ENCODE measurements at places on chromosomes 6 and 20.

GRCh38 chr20:53205046-53205445 lies 232.9 kb downstream of the TSHZ2 start:
- DNase-seq = no peak

- no peak for DNase-seq
Measured at GRCh38 chr6:15689586-15690482, 27.0 kb upstream of the DTNBP1 start.

DNA sequence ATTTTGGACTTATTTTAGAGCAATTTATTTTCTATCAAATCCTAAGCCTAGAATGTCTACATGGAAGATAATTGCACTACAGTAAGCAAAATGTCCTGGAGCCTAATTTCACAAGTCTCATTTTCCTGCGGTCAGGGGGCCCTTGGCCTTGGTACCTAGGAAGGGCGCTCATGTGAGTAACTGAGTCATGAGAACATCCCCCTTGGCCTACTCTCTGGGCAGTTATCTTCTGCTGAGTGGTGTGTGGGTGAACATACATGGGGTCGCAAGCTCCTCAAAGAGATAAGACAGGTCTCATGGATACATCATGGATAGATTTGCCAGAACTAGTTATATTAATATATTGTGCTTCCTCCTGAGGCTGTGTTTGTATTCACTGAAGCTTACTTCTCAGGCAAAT lies 211.2 kb upstream of the MARCKS start:
- no peak for DNase-seq

DNA sequence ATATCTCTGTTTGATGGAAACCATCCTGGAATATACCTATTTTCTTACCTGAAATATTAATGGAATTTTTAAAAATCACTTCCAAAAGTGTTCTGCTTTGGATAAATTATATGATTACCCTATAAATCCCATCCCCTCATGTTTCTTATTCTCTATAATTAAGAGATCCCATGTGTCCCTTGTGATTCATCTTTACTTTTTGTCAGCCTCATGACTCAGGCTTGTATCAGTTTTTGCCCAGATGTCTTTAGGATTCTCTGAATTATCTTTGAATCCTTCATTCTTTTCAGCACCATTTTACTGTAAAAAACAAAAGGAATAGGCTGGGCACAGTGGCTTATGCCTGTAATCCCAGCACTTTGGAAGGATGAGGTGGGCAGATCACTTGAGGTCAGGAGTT lies 804.5 kb upstream of the CITED2 start:
- no peak for DNase-seq

DNA sequence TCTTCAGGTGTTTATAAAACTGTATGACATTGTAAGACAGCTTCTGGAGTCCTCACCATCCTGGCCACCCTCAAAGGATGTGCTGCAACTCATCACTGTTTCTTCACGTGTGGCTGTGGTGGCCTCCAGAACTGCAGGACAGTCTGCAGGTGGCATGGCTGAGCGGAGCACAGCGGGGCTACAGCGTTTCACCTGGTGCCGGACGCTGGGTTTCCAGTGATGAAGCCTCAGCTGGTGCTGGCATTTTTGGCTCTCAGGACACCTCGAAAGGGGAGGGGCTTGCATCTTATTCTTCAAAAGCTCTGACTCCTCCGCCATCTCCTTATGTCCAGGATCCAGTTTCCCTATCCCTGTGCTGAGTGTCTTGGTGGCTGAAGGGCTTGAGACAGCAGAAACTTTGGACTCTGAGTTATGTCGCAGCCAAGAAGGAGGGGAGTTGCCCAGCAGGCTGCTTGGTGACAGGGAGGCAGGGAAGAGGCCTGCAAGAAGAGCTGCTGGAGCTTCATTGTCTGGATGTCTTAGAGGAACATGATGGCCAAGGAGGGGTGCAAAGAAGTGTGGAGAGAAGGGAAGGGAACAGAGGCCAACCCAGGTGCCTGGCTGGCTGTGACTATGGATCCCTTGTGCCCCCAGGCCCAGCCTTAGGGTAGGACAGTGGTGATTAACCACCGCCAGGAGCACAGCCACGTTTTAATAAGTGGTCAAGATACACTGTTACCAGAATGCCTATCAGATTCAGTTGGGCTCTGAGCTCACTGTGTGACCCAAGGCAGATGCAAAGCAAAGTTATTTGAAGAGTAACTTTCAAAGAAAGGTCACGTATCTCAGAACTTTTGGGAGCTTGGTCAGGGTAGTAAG lies 58.7 kb downstream of the GTF2H5 start:
- DNase-seq = no peak
